ENCODE measurements at places on chromosomes 5 and 9.

DNA sequence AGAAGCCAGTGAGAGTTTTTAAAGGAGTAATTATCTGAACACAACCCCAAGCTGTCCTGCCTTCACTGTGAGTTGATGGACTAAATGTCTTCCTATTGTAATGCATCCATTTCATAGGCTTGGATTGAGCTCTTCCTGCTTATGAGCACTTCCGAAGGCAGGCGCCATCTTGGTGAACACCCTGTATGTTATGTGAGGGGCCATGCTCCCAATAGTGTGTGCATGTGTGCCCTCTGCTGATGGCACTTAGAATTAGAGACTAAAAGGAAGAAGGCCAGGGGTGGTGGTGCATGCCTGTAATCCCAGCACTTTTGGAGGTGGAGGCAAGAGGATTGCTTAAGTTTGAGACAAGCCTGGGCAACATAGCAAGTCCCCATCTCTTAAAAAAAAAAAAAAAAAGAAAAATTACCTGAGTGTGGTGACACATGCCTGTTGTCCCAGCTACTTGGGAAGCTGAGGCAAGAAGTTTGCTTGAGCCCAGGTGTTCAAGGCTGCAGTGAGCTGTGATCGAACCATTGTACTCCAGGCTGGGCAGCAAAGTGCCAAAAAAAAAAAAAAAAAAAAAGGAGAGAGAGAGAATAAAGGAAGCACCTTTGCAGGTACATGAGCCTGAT is 65.0 kb downstream of the C9orf152 start:
- DNase-seq, result no peak

DNA sequence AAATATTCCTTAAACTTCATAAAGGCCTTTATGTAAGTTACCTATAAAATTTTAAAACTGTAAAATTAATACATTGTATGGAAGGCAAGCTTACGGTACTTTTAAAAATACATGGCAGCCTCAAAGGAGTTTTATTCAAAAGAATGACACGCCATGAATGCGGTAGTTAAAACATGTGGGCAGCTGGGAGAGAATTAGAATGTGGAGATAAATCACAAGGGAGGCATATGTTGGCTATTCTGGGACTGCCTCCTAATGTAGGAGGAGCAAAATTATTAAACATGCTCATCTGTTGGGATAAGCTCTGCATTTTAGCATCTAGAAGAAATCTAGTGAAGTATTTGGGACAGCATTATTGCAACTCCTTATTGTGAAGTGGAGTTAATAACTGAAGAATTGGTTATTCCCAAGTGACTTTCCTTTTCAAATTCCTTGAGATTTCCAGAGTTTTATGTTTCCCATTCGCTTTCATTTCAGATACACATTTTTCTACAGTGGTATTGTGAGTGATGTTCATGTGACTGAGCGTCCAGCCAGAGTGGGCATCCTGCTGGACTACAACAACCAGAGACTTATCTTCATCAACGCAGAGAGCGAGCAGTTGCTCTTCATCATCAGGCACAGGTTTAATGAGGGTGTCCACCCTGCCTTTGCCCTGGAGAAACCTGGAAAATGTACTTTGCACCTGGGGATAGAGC is 109.4 kb downstream of the CMYA5 start:
- no peak for DNase-seq

DNA sequence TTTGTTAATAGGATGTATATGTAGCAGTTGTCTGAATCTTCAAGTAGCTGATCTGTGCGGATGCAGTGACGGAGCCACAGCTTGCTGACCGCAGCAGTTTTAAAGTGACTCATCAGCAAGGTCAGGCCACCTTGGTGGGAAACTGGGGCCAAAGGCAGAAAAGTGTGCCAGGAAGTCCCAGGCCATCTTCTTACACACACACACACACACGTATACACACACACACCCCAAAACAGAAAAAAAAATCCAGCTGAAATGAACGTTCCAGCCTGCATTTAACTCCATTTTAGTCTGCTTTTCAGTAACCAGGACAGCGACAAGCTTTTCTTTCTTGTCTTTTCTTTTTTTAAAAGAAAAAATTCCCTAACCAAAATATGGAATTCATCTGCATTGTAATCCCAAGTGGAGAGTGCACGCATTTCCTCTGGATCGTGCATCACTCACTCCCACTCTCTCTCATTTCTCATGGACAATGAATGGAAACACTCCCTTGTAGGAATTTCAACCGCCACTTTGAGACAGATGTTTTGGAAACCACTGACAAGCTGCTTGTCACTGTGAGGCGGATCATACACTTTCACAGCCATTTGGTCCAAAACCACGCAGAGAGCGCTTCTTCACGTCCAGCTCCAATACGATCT is 103.9 kb downstream of the LHFPL2 start:
- DNase-seq, result no peak

DNA sequence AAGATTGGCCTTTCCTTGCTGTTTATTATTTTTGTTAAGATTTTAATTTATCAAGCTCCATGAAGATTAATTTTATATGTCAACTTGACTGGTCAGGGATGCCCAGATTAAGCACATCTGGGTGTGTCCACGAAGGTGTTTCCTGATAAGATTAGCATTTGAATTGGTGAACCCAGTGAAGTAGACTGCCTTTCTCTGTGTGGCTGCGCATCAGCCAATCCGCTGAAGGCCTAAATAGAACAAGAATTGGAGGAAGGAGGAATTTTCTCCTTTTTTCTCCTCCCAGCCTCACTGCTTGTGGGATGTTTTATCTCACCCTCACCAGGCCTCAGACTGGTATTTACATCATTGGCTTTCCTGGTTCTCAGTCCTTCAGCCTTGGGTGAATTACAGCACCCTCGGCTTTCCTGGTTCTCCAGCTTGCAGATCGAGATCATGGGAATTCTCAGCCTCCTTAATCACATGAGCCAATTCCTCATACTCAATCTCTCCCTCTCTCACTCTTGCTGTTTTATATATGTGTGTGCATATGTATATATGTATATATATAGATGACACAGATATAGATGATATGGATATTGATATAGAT is 135.4 kb upstream of the SPEF2 start:
- no peak for DNase-seq

DNA sequence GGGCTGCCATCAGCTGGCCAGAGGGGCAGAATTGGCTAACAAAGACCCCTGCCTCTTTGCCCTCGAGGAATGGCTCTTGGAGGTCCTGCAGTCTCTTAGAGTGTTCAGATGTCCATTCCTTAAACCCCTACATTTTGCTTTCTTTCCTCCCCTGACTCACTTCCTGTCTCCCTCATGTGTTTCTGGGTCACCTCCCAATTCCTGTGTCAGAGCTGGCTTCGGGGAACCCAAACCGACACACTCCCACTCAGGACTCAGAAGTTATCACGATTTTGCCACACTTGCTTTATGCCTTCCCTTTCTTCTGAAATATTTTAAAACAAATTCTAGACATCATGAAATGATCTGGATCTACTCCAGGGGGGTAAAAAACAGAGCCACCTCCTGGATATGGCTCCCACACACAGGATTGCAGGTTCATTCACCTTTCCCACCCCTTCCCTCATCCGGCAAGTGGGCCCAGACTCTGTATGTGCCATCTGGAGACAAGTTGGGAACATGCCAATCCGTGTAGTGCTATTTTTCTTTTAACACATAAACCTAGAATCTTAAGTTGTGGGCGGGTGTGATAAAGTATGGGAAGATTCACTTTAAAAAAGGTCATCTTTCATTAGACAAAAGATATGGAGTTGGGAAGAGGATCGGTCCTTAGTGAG is 145.7 kb downstream of the NXNL2 start:
- no peak for DNase-seq

DNA sequence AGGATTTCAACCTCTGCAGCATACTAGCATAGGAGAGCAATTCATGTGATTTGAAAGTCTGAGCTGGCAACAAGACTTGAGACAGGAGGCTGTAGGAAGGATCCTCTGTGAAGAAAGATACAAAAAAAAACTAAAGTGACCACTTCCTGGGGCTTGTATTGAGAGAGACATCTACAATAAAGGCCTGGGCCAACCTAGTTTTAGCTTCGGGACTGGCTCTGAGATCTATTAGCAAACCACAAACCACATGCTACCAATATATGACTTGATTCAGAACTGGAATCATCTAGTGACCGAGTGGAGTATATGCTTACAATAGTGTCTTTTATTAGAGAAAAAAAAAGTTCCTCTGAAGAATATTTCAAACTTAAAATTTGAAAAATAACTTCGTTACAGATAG is 1448.9 kb upstream of the CDH6 start:
- no peak for DNase-seq

DNA sequence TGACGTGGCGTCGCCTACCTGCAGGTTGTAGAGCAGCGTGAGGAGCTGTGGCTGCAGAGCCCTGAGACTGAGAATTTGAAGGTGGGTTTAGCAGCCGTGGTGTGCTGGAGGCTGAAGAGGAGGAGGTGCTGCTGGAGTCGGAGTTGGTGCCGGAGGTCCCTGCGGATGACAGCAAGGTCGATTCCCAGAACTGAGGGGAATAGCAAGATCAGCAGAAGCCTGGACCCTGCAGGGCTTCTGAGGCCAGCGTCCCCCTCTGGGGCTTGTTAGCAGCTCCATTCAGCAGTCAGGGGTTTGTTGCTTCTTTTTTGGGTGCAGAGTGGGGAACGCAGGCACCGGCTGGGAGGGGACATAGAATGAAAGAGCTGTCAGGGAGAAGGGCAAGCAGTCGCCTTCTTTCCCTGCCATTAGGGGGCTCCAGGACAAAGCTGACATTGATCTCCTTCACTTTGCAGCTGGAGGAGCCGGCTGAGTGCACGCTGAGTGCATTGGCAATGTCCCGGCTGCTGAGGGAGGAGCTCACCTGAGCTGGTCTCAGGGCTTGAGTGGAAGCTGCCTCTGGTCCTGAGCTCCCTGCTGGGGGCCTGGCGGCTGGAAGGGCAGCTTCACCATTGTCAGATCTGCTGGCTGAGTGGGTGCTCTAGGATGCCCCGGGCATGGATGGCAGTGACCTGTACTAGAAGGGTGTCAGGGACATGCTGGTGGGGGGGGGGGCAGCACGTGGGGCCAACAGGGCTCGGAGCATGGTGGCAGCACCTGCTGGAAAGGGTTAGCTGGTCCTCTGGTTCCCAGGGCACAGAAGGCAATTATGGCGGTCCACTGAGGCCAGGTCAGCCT is 20.8 kb downstream of the OBP2B start:
- DNase-seq, result peak; percentile 29

DNA sequence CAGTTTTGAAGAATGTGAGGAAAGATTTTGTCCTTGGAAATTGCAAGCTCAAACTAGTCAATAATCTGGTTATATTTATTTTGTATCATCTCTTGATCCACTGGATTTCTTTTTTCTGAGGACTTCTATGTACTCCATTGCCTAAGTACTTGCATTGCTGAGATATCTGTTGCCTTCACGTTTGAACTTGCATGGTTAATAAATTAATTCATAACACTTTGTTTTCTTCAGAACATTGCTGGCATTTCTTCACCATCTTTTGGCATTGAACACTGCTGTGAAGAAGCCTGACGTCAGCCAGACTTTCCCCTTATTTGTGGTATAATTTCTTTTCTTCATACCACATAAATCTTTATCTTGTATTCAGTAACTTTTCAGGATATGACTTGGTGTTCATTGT is 246.0 kb upstream of the KIF2A start:
- DNase-seq, result no peak

DNA sequence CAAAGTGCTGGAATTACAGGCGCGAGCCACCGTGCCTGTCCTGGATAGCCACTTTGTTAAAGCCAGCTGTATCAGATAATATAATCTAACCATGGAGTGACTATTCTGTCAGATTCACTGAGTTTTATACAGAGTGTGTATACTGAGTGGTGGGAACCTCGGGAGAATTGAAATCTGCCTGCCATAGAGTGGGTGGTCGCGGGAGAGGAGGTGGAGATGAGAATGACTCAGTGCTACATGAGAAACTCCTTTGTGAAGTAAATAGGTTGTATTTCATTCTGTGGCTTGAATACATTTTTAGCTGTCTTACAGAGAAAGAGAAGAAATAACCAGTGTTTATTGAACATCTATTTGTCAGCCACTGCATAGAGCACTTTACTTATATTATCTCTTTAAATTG is 26.4 kb downstream of the ATP6V0E1 start:
- no peak for DNase-seq

GRCh38 chr5:43608406-43608805 is 5.4 kb downstream of the NNT start:
- DNase-seq, result no peak

DNA sequence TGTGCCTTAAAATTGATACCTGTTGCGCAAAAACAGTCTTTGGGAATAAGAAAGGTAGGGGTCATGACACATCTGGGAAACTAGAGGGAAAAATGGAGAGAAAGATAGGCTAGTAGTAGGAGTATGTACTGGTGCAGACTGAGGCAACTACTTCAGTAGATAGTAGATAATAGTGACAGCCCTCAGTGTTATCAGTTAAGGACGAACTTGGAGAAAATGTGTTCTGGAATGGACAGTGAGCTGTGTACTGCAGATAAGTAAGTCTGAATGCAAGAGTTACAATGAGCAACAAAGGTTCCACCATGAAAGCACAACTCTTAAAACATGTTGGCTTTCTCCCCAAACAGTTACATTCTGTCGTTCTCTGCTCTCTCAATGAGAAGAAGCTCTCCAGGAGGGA is 6.5 kb upstream of the INSL6 start:
- DNase-seq, result no peak

DNA sequence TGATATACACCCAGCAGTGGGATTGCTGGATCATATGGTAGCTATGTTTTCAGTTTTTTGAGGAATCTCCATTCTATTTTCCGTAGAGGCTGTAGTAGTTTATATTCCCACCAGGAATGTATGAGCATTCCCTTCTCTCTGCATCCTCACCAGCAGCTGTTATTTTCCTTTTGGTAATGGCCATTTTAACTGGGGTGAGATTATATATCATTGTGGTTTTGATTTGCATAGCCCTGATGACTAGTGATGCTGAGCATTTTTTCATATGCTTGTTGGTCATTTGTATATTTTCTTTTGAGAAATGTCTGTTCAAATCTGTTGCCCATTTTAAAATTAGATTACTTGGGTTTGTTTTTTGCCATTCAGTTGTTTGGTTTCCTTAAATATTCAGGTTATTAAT is 11.2 kb upstream of the PPIC start:
- DNase-seq, result no peak

- DNase-seq, result no peak
Measured at GRCh38 chr5:123438902-123439301, 15.7 kb upstream of the CEP120 start.

- DNase-seq, result no peak
Measured at GRCh38 chr5:131148835-131149234, 16.2 kb downstream of the HINT1 start.

DNA sequence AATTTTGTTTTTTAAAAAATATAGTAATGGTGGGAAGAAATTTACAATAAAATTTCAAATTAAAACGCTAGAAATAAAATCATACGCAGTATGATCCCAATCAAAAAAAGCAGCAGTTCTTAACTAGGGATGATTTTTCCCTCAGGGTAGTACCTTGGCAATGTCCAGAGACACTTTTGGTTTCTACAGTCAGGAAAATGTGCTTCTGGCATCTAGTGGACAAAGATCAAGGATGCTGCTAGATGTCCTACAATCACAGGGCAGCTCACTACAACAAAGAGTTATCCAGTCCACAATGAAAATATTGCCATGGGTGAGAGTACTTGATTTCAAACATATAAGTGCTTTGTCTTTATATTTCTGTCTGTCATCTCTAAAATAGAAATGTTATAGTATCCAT is 400.2 kb upstream of the SGCD start:
- DNase-seq, result no peak

- no peak for DNase-seq
Measured at GRCh38 chr5:76851728-76852369, 2.0 kb downstream of the S100Z start.

GRCh38 chr5:103764403-103764802 is 201.8 kb upstream of the NUDT12 start:
- no peak for DNase-seq

GRCh38 chr9:15782106-15782505 is 229.3 kb downstream of the CCDC171 start:
- no peak for DNase-seq
